CD4-positive, alpha-beta T cell treated with Interleukin-21 for 1 hour (primary cell): ENCODE measurements at places on chromosomes 12 and 14.
A peak's percentile ranks its signal among the peaks of the same experiment; 100 is the strongest.

DNA sequence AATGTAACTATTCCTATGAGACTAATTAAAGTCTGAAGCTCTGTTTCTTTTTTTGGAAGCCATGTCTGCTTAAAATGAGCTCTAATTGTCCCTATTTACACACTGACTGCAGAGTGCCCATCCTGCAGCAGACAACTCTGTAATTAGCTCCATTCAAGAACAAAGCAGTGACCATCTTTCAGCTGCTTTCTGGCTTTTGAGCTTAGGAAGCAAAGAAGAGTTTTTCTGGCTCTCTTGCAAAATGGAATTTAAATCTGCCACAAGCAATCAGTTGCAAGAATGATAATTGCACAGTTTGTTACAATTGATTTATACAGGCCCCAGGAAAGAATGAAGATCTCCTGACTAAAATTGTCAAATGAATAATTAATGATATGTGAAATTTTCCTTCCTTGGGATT, 83.4 kb downstream of the GAS2L3 start:
- DNase-seq, result no peak

- no peak for DNase-seq
Observed at GRCh38 chr12:29730481-29730880, 53.3 kb downstream of the TMTC1 start.

DNA sequence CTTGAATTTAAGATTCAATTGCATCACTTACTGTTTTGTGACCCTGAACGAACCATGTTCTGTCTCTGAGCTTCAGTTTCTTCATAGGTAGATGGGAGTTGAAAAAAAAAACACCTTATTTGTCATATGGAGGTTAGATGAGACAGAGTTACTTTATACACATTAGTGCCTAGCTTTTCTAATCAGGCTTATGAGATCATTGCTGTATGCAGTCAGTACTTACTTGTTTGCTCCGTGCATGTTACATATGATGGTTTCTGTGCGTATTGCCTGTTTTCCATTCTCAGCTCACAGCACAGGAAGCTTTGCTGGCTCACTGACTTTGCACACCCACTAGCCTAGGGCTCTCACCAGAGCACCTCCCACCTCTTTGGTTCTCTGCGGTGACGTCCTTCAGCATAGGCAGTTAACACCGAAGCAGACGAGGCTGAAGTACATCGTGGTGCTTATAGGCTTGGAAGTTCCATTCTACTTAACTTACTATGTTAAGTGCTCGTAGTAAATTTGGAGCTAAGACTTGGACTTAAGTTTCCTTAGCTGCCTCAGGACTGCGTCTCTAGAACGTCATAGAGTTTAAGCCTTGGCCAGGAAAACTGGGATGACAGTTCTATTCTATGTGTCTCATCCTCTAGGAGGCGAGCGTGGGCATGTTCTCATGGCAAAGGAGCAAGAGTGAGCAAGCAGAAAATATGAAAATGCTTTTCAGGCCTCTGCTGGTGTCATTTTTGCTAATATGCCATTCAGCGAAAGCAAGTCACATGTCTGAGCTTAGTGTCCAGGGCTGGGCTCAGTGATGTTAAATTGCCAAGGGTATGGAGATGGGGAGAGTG, 57.3 kb downstream of the NRXN3 start:
- DNase-seq, result no peak

GRCh38 chr14:55389330-55389729, 22.3 kb downstream of the ATG14 start:
- DNase-seq, result no peak

- DNase-seq, result no peak
Observed at GRCh38 chr12:55925870-55926737, 1.6 kb downstream of the PYM1 start.

GRCh38 chr12:6730169-6730568, 6.3 kb downstream of the COPS7A start:
- no peak for DNase-seq

- no peak for DNase-seq
Observed at GRCh38 chr14:100471441-100472093, 115.7 kb downstream of the BEGAIN start.

DNA sequence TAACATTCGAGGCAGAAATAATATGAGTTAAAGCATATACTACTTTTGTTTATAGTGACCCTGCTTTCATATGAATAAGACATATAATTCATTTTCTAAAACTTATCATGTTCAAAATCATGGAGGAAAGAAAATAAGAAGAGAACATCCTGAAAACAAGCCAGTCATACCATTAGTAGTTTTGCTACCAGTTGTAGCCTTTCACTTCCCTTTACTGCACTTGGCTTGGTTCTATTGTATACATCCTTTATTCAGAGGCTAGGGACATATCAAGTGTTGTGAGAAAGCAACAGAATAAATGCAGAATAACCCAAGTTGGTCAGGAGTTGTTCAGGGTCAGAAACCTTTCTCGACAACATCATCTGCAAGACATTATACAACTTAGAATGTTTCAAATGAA, 598.7 kb downstream of the SOX5 start:
- no peak for DNase-seq

DNA sequence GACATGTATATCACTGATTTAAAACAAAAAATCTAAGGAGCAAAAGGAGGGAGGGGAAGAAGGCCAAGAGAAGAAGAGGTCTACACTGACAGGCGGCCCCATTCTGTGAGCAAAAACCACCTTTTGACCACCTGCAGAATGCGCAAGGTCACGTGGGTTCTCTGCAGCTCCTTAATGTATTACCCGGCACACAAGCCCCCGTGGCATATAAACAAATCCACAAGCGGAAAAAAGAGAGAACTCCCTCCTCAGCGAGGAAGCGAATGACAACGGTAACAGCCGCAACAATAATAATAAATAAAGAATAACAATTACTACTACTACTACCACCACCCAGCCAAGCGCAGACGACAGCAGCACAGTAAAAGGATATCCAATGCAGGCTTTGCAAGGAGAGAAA, 1.3 kb downstream of the KSR2 start:
- DNase-seq, result no peak

- DNase-seq, result no peak
Observed at GRCh38 chr12:130592641-130593040, 123.5 kb downstream of the RIMBP2 start.

- no peak for DNase-seq
Observed at GRCh38 chr12:77392467-77393088, 327.2 kb upstream of the E2F7 start.

DNA sequence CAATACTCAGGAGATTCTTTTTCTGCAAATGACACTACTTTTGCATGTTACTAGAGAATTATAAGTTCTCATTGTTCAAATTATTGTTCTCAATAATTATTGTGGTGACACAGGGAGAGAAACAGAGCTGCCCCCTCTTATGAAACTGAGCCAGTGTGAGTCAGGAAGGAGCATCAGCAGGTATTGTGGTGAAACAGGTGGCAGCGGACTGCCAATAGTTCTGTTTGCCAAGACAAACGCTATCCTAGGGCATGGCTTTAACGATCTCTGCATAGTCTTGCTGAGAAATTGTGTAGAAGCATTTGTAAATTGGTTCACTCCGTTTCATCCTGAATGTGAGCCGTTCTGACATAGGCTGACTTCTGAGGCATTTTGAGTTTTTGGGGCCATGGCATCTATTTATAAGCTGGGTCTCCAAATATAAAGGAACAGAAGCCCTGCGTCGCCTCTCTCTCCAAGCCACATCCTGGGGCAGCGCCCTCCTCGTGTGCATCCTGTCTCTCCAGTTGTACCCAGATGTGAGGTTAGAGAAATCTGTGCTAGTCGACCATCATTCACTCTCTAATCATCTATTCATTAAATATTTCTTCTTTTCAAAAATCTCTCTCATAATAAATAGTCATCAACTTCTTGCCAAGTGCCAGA, 15.8 kb upstream of the PPP4R4 start:
- peak; percentile 44 for DNase-seq

DNA sequence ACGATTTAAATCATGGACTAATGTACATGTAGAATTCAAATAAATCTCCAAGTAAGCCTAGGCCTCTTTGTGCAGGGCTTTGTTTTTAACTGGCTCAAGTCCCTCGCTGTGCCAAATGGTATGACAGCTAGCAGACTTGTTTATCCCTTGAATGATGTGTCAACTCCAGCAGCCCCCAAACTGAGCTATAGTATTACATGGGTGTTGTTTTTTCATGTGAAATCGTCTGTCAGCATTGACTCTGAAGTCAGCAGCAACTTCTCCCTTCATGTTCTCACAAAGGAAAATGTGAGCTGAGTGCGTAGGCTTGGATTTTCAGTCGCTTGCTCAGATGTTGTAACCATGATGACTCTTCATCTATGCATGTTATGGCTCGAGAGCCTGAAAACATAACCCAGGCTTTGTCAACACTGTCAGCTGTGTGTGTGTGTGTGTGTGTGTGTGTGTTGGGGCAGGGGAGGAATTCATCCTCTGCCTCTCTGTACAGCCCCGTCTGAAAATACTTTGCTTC, 73.3 kb downstream of the PTHLH start:
- DNase-seq, result no peak

GRCh38 chr14:51095854-51096823, 1.2 kb upstream of the TRIM9 start:
- no peak for DNase-seq

- DNase-seq, result no peak
Observed at GRCh38 chr12:8876887-8877286, 37.4 kb upstream of the PHC1 start.

DNA sequence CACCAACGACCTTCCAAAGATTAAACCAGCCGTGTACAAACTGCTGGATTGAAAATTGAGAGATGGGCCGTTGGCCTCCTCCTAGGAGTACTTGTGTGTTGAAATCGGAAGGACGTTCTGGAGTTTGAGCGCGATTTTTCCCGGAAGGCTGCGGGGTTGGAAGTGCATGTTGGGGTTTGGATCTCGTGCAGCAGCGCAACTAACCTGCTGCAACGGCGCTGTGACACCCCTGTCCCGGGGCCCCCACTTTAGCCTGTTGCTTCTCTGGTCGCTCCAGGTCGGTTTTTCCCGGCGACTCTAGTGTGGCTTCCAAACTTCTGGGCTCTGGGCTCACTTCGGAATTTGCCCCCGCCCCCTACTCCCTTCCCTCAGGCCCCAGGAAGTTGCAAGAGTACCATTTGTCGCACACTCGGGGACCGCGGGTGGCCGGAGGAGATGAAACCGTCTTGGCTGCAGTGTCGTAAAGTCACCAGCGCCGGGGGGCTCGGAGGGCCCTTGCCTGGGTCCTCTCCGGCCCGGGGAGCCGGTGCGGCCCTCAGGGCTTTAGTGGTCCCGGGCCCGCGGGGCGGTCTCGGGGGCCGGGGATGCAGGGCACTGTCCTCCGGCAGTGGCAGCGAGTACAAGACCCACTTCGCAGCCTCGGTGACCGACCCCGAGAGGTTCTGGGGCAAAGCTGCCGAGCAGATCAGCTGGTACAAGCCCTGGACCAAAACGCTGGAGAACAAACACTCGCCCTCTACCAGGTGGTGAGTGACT, at the start of gene ACSS3:
TSS of gene ACSS3 (plus strand) at position 394 of the 756 bp plus-strand sequence. CDS start at position 436, 42 bp downstream.
- no peak for DNase-seq

DNA sequence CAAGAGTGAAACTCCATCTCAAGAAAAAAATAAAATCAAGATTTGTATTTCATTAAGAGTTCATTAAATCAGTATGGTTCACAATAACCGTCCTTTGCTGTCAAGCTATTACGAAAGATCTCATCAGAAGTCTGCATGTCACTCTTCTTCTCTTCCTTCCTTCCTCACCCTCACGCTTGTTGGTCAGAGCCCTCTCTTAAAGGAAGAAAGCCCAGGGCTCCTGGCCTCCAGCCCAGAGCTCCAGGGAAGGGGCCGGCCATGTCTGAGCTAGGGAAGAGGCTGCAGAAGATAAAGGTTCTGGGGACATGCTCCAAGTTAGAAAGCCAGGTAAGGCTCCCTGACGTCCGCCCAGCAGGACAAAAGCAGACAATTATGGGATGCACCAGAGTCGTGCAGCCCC, 43.1 kb upstream of the DLK1 start:
- no peak for DNase-seq

- DNase-seq, result no peak
Observed at GRCh38 chr14:54781961-54782750, 120.5 kb downstream of the GCH1 start.

DNA sequence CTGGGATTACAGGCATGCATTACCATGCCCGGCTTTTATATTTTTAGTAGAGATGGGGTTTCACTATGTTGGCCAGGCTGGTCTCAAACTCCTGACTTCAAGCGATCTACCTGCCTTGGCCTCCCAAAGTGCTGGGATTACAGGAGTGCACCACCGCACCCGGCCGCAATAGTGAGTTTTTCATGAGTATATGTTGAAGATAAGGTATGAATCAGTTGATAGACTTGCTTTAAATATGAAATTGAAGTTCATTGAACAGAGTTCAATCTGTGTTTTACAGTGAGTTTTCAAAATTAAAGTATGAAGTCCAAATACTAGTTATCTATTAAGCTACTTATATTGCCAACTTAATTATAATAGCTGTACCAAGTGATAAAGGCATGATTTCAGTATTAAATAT, 35.1 kb downstream of the SNAPC1 start:
- DNase-seq, result no peak

DNA sequence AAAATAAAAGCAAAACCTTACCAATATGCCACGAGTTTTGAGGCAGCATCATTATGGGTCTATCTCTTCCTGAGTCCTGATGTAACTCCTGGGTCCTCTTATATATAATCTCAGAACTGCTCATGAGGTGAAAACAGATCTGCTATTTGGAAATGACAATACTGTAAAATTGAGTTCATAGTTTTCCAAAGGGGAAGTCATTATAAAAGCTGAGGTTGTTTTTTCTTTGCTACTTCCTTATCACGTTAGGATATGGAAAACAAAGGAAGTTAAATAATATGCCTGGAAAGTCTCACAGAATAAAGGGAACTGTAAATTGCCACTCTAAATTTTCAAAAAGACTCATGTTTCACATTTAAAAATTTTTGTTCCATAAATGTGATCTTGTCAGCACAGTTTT, at the start of gene CD163L1:
TSS of gene CD163L1 (minus strand) at position 78 of the 400 bp plus-strand sequence. CDS start at position 52, 26 bp downstream.
- DNase-seq, result no peak

DNA sequence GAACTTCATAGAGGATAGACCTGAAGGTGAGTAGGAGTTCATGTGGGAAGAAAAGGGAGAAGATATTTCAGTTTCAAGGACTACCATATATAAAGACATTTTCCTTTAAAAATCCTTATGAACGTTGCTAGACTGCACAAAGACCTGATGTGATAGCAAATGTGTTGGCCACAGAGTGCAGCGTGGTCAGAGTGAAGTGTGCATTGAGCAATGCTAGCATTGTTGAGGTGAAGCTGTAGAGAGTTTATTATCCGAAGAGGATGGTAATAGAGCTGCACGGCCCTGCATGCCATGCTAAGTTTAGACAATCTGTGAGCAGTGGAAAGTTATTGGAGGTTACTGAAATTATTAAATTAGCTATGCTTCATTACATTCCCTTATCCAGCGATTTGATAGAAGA, 413.0 kb downstream of the CCDC91 start:
- no peak for DNase-seq

DNA sequence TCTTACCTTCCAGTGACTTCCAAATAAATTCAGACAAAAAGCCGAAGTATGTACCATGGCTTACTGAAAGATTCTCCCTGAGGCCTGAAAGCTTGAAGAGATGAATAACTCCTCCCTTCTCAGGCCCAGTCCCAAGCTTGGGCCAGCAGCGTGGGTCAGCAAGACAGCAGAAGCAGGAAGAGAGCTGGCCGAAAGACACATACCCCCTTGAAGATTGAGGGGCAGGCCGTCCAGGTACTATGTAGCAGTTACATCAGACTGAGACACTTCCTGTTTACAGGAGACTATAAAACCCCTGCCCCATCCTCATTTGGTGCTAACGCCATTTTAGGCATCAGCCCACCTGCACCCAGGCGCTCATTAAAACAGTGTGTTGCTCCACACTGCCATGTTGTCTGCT, 15.0 kb downstream of the NDUFA12 start:
- DNase-seq, result peak; percentile 44

- DNase-seq, result peak; percentile 66
Observed at GRCh38 chr12:68240975-68241374, 12.4 kb downstream of the IL22 start.
